AG04450 (cell line): ENCODE measurements at places on chromosomes 13 and 19.

DNA sequence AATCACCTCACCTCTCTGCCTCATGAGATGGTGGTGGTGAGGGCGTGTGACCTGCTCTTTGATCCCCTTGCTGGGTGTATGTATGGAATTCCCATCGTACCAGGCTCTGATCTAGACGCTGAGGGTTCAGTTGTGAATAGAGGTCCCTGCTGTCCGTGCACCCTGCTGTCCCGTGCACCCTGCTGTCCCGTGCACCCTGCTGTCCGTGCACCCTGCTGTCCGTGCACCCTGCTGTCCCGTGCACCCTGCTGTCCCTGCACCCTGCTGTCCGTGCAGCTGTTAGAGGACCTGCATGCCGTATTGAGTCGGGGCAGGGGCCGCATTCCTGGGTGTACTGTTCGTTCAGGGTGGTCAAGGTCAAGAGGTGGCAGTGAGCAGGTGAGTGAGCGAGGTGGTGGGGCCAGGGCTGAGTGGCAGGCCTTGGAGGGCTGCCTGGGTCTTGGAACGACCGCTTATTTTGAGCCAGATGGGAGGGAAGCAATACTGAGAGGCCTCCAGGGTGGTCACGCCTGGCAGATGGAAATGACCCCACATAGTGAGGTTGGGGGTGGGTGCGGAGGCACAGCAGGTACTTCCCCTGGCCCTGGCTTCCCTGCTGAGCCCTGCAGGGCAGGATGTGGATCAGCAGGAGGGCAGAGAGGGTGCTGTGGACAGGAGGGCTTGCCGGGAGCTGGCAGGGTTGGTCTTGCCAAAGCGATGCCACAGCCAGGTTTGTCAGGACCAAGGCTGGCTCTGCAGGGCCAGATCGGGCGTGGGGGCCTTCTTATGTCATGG, 4.6 kb upstream of the EPN1 start:
- DNase-seq = no peak

DNA sequence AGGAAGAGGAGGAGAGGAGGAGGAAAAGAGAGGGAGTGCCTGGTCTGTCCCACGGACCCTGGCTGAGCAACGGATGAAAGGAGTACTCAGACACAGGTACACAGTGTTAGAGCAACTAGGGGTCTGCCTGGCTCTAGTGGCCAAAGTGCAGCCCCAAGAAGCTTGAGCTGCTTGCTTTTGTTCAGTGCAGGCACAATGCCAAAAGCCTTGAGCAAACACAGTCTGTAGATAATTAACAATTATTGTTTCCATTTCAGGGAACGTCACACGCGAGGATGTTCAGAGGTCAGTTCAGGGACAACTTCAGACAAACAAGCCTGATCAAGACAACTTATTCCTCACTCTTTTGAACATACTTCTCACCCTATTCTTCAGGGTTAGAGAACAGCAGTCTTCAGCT, 32.2 kb upstream of the ZNF726 start:
- no peak for DNase-seq

- no peak for DNase-seq
Observed at GRCh38 chr19:38655148-38655824, 7.8 kb downstream of the ACTN4 start.

DNA sequence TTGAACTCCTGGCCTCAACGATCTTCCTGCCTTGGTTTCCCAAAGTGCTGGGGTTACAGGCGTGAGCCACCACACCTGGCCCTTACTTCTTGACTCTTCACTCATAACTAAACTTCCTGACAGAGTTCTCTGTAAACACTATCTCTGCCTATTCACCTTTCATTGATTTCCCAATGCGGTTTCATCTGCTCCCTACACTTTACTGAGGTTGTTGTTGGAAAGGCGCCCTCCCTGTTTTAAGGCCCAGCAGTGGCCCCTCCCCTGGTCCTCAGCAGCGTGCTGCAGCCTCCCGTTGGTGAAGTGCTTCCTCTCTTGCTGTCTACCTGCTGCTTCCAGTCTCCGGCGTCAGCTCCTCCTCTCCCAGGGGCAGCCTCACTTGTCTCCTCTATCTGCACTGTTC, 26.7 kb upstream of the CEBPA start:
- no peak for DNase-seq

DNA sequence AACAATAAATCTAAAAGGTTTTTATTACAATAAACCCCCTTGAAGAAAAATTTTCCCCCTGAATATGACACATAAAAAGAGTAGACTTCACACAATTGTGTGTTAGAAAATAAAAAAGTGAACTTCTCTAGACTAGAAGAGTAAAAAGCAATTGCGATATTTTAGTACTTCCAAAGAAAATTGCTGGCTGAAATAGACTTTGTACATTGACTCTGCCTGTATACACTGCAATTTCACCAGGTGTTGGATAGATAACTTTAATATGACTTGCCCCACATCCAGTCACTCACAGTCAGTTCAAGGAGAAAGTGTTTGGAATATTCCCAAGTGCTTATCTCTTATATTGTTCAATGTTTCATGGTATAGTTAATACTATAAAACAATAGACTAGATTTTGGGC, 1780.1 kb upstream of the PCDH20 start:
- DNase-seq = no peak

- no peak for DNase-seq
Observed at GRCh38 chr13:114143806-114144605, 11.6 kb upstream of the RASA3 start.

DNA sequence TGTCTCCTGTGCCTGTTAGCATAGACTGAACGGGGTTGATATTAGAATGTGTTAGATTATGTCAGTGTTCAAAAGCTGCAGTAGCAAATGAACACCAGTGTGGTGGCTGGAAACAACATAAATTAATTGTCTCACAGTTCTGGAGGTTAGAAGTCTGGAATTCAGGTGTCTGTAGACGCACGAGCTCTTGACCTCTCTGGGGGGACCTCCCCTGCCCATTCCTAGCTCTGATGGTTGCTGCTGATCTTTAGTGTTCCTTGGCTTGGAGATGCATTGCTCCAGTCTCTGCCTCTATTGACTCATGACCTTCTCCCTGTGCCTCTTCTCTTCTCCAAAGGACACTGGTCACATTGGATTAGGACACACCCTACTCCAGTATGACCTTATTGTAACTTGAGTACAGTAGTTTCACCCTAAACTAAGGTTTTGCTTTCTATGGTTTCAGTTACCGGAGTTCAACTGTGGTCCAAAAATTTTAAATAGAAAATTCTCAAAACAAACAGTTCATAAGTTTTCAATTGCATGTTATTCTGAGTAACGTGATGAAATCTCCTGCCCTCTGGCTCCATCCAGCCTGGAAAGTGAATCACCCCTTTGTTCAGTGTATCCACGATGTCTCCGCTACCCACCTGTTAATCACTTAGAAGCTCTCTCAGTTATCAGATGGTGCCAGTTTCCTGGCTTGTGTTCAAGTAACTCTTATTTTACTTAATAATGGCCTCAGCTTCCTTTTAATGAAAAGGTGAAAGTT, 273.2 kb downstream of the MYO16 start:
- DNase-seq = no peak

- DNase-seq = no peak
Observed at GRCh38 chr19:51093101-51093500, 10.4 kb upstream of the KLK14 start.

- DNase-seq = no peak
Observed at GRCh38 chr13:50167967-50168366, 152.7 kb downstream of the KCNRG start.

- DNase-seq = no peak
Observed at GRCh38 chr13:89380101-89380500, 1708.9 kb downstream of the SLITRK5 start.

GRCh38 chr19:51926784-51927741, at the start of gene ZNF613:
Gene ZNF613 (plus strand): TSS chr19:51927472. CDS start chr19:51936221, 8,749 bp downstream.
- peak; percentile 81 for DNase-seq

GRCh38 chr19:35261356-35262100, 7.2 kb upstream of the USF2 start:
- no peak for DNase-seq

- no peak for DNase-seq
Observed at GRCh38 chr13:27168086-27168485, 3.5 kb downstream of the USP12 start.

- no peak for DNase-seq
Observed at GRCh38 chr13:60261432-60262351, 98.0 kb upstream of the DIAPH3 start.

DNA sequence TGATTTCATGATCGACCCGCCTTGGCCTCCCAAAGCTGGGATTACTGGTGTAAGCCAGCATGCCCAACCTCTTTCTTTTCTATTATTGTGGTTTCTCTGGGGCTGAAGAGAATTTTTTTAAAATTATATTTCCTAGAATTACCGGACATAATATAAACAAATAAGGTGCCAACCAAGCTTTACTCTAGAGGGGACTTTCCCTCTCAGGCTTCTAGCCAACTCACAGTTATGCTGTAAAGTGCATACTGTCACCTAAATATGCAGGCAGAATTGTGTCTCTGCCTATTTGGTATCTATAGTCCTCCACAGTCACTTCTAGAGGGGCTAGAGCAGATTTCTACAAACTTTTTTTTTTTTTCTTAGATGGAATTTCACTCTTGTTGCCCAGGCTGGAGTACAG, 41.6 kb upstream of the ZNF681 start:
- no peak for DNase-seq

DNA sequence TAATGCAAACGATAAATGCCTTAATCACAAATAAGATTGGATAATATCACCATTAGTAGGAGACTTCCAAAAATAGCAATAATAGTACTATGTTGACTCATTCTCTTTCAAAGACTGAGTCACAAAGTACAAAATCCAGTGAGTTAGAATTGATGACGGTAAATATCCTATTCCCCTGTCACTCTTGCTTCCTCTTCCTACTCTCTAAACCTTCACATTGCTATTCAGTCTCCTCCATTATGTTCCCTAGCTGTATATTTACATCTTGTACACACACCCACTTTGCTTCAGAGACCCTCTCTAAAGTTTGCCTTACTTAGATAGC, 26.3 kb upstream of the INTS6 start:
- no peak for DNase-seq

- no peak for DNase-seq
Observed at GRCh38 chr13:97278435-97279411, 56.6 kb downstream of the MBNL2 start.

DNA sequence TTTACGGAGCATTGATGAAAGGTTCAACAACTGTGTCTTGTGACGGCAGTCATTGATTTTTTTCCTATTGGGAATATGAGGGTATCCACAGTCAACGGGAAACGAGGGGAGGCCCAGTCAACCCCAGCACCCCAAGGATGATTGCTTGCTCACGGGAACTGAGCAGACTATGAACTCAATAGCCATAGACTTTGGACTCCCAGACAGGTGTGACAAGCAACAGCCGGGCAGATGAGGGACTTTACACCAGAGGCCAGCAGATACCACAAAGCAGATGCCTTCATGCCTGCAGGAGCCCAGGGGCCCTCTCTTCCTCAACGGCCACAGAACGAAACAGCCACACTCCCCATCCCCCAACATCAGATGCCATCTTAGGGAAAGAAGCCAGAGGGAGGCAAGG, 80.3 kb upstream of the FLT1 start:
- DNase-seq = no peak

- no peak for DNase-seq
Observed at GRCh38 chr13:66803013-66803807, 426.9 kb downstream of the PCDH9 start.
